ENCODE measurements at places on chromosomes 2 and 18. TPM values are rescaled to one million over a fixed set of nuclear protein-coding genes. Genes with fewer than 3 reads are reported as not detected.

GRCh38 chr2:48043746-48044145 is 137.4 kb upstream of the FBXO11 start:
- DNase-seq, result no peak

DNA sequence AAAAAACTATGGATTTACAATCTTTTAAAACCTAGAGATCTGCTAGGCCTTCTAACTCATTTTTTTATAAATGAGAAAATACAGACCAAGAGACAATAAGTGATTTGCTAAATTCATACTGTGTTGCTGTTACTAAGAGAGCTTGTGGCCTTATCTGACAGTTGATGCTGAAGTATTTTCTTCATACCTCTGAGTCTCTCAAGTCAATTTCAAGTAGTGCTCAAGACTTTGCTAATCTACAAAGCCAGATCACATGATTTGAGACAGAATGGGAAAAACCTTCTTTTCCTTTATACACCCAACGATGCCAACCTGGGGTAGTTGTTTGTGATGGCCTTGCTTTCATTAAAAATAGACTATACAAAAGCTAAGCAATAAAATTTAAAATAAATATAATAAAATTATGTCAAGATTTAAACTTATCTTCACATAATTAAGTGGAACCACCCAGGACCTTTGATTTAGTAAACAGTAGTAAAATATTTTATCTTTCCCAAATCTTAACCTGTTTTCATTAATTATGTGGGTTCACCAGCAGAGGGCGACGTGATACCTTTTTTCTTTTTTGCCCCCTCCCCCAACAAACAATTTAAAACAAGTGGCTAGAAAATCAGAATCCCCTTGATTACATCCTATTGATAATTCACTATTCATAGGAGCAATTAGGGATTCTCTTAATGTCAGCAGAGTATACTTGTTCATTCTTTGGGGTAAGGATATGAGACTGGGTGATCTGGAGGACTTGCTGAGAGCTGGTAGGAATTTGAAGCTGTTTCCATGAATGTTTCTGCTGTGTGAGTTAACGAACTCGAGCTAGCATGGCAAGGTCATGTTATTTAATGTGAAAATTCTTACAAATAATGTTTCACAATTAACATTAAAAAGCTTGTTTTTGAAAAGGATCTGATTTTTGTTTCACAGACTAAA is 49.6 kb upstream of the SLC5A7 start:
- peak; percentile 6 for DNase-seq

- no peak for DNase-seq
Observed at GRCh38 chr2:240819858-240820606, at the start of gene KIF1A. Gene KIF1A, minus strand, starts transcription at chr2:240820219. Its CDS starts 22,467 bp downstream, at chr2:240797752.

GRCh38 chr2:172416447-172417058 is 10.8 kb upstream of the ITGA6 start:
- no peak for DNase-seq

Gene PROM2
- 40.7 TPM for total RNA-seq

- no peak for DNase-seq
Observed at GRCh38 chr2:164797627-164798026, 44.0 kb downstream of the COBLL1 start.

Gene SPATS2L
- total RNA-seq, result 105 TPM

- no peak for DNase-seq
Observed at GRCh38 chr2:73285159-73285739, 971 bp upstream of the FBXO41 start.

Gene PRSS56
- total RNA-seq, result not detected

Gene EHD3
- 12.4 TPM for total RNA-seq

DNA sequence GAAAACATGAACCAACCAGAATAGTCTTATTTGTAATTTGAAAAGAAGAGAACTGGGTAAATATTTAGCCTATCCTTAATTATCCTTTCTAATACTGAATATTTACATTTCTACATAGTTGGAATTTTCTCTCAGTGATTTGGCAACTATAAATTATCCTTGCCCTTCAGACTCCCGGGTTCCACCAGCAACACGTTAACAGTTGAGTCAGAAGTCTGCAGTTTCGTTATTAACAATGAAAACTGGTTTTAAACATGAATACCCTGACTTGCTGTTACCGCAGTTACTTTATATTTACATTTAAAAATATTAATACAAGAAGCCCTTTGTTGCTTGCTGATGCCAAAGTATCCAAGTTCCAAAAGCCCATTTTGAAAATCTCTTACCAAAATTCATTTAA is 673.0 kb downstream of the ARHGAP15 start:
- DNase-seq, result no peak

Gene INPP1
- total RNA-seq, result 8.3 TPM

Gene DSC2
- total RNA-seq, result 31.4 TPM

Gene MALL
- 94.5 TPM for total RNA-seq

- DNase-seq, result peak; percentile 76
Observed at GRCh38 chr2:85255813-85256594, 71.8 kb downstream of the TGOLN2 start.

Gene SPDYA
- 0.35 TPM for total RNA-seq

DNA sequence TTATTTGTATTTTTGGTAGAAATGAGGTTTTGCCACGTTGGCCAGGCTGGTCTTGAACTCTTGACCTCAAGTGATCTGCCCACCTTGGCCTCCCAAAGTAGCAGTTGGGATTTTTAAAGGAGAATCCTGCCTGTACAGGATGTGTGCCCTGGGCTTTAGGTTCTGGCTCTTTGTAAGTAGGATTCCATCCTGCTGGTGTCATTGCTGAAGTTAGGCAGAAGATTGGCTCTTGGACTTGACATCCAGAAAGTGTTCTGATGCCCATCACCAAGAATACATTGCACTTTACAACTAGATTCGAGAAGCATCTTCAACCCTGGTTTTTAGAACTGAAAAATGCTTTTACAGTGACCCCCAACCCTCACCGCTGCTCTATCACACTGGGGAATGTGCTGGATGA is 4.4 kb upstream of the TWIST2 start:
- DNase-seq, result no peak

Gene RTP5
- not detected for total RNA-seq

Gene TXNDC2
- total RNA-seq, result not detected

DNA sequence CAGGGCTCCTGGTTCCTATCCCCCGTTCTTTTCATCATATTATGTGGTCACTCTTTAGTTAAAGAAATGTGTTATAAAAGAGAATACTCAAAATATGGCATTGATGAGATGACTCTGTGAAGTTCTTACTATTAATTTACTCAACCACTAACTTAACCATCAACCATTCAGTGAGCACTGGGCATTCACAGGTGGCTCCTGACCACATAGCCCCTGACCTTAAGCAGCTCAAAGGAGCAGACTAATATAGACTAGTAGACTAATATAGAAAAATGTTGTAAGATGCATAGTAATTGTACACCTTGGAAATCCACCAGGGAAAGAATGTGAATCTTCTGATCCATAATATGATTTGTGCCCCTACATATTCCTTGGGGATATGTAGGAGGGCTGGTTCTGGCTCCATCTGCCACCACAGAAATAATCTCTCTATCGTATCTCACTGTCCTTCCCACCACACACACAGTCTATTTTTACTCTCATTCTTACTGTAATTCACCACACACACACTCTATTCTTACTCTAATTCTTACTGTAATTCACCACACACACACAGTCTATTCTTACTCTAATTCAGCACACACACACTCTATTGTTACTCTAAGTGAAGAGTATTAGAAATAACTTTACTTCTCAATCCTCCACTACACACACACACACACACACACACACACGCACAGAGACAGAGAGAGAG is 188.9 kb upstream of the ITGA4 start:
- no peak for DNase-seq

Gene IKZF2
- total RNA-seq, result 8.1 TPM

DNA sequence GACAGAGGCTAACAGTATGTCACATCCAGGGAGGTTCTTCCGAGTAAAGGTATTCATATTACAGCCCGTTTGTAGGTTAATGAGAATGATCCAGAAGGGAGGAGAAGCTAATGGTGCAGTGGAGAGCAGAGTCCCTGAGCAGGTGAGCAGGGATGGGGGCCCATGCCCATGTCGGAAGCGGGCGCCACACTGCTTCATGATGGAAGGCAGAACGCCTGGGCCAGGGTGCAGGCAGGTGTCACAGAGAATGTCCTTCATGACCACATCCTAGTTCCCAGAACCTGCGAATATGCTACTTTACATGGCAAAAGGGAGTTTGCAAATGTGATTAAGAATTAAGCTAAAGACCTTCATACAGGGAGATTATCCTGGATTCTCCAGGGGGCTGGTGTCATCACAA is 4.0 kb downstream of the HES6 start:
- no peak for DNase-seq

Gene COQ10B
- total RNA-seq, result 18.4 TPM

Gene CKAP2L
- total RNA-seq, result 30.1 TPM

GRCh38 chr2:106602042-106602441 is 114.9 kb downstream of the CD8B2 start:
- DNase-seq, result no peak

DNA sequence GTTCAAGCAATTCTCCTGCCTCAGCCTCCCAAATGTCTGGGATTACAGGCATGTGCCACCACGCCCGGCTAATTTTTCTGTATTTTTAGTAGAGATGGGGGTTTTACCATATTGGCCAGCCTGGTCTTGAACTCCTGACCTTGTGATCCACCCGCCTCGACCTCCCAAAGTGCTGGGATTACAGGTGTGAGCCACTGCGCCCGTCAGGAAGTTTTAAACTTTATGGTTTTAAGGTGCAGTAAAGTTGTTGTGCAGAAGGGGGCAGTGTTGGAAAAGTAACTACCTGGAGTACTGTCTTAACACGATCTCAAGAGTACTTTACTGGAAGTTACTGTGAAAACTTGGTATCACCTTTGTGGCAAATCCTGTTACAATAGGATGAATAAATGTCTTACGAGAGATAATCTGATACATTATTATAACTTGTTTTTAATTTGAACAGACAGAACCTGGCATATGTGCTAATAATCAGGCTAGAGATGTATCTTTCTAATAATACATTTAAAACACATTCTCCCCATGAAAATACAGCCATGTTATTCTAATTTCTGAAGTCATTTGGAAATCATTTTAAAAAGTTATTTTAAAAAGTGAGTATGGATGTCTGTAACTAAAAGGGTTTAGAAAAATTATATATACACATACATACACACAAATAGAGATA is 10.8 kb downstream of the SPDYA start:
- peak; percentile 56 for DNase-seq

Gene CCDC68
- 3.9 TPM for total RNA-seq

Gene TRIM43
- total RNA-seq, result not detected

DNA sequence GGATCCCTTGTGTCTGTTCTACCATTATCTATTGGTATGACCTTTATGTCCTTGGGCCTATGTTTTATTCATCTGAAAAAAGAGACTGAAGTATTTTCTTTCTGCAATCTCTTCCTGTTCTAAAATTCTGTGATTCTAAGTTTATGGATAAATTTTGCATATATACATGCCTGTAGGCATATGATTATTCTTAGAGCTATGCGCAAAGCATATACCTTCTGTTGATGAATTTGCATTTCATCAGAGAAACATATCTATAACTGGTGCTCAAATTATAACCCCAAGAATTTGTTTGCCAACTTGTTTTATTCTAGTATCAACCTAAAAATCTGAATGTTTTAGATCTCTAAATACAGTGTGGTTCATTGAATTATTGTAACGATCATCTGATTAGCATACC is 6.7 kb downstream of the CACNB4 start:
- DNase-seq, result no peak

Gene MAIP1
- total RNA-seq, result 25.7 TPM

Gene CTLA4
- total RNA-seq, result not detected

Gene CROCC2
- total RNA-seq, result not detected

Gene EML6
- 0.63 TPM for total RNA-seq

DNA sequence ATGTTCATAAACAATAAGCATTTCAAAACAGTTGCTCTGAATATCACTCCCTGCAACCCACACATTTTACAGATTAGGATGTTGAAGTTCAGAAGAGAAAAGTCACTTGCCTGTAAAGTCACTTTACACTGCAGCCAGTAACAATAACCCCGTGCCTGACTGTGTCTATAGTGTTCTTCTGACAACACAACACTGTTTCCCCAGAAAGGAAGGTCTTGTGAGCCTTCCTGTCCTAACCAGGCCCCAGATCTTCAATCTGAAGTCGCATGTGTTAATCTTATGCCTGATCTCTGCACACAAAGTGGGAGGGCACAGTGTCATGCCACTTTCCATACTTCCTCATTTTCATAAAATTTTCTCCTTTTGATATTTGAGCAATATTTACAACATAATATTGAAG is 120.2 kb downstream of the FEZ2 start:
- DNase-seq, result no peak

Gene CYP27C1
- total RNA-seq, result 6.4 TPM

Gene CTAGE1
- total RNA-seq, result not detected

- no peak for DNase-seq
Observed at GRCh38 chr2:174914853-174915760, 90.1 kb downstream of the CHN1 start.

Gene UGT1A8
- not detected for total RNA-seq

DNA sequence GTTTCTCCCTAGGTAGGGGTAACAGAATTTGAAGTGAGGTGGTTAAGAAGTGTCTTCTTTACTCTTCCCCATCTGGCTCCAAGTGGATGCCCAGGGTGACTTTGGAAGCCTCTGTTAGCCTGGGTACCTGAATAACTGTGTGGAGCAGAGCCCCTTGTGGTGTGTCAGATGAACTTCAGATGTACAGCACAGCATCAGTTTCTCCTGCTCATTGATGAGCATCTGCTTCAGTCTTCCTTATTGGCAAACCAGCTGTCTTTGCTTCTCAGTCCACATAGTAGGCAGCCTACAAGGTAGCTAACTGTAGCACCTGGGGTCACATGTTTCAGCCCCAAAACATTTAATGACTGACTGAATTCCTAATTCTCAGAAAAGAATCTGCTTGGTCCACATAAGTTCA is 56.2 kb upstream of the ATP8B1 start:
- DNase-seq, result peak; percentile 27

Gene ING5
- total RNA-seq, result 12.7 TPM

- no peak for DNase-seq
Observed at GRCh38 chr2:96103187-96103601, 13.2 kb downstream of the ADRA2B start.

Gene TLX2
- total RNA-seq, result not detected

DNA sequence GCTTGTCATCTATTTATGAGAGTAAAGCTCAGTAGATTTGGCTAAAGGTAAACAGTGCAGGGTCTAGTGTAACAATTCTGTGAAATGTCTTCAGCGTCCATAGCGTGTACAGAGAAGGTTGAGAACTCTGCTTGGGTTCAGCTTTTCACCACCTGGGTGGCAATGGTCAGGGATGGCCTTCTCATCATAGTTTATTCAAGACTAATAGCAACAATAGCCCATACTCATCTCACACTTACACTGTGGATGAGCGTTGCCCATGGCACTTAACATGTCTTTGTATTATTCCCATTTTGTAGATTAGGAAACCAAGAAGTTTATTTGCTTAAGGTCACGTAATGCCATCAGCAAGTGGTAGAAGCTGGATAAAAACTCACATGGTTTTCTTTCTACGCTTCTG is 106.8 kb upstream of the RND3 start:
- DNase-seq, result no peak
